ENCODE measurements at places on chromosomes 7 and 10. TPM values are rescaled to one million over a fixed set of nuclear protein-coding genes. Genes with fewer than 3 reads are reported as not detected.

Gene FAM25C
- not detected for total RNA-seq

- DNase-seq = peak; percentile 86
These were observed 314.2 kb upstream of the GNAI1 start for GRCh38 chr7:79820387-79820786.

GRCh38 chr10:68180490-68180889 is 51.4 kb downstream of the ATOH7 start:
- no peak for DNase-seq

DNA sequence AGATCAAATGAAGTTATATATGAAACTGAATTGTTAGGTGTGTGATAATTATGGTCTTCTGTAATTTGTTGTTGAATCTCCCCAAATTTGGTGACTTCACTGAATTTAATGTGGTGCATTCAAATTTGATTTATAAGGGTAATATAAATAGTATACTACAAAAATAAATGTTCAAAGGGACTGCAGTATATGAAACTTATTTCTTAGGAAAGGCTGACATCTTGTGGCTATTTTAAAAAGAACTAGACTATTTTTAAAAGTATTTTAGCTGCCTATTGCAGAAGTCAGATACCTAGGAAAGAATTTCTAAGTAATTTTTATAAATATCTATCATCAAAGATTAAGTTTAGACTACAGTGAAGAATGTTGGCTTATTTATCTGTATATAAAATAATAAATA is 36.6 kb downstream of the ATRNL1 start:
- peak; percentile 57 for DNase-seq

GRCh38 chr7:30142710-30143109 is 7.9 kb downstream of the MTURN start:
- peak; percentile 59 for DNase-seq

All from umbilical cord (tissue), 2 donors.